Stimulated activated CD4-positive, alpha-beta T cell treated with anti-CD3 and anti-CD28 coated beads, Interleukin-1b, Interleukin-23, amount 100 ng/mL, for 24 hours (primary cell): ENCODE measurements at places on chromosomes 3 and 15.

DNA sequence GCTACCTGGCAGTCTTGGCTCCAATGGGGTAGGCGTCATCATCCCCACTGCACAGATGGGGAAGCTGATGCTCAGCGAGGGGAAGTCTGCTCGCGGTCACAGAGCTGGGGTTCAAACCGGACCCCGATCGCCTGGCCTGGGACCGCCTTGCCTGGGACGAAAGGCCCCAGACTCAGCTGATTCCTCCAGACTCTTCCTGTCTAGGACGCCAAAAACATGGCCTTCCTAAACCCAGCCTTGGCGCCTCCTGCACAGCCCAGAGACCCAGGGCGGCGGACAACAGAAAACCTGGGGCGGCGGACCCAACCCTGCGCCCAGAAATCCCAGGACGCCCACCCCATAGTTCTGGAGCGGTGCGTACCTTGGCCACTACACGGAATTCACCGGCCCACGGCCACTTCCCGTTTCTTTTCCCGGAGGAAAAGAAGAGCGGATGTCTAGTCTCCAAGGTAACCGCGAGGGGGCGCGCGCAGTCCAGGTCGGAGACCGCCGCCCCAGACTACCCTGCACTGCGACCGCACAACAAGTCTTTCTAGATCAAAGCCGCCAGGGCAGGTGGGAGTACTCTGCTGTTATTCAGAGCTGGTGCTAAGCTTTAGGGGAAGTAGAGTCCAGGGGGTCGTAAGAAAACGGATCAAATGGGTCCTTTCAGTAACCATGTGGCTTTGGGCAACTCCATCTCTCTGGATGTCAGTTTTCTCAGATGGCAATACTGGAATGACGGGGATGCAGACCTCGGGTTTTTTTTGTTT lies 4.9 kb upstream of the IL17RD start:
- peak; percentile 32 for DNase-seq

- DNase-seq: no peak
Measured at GRCh38 chr15:75578173-75578947, 755 bp downstream of the PTPN9 start.

DNA sequence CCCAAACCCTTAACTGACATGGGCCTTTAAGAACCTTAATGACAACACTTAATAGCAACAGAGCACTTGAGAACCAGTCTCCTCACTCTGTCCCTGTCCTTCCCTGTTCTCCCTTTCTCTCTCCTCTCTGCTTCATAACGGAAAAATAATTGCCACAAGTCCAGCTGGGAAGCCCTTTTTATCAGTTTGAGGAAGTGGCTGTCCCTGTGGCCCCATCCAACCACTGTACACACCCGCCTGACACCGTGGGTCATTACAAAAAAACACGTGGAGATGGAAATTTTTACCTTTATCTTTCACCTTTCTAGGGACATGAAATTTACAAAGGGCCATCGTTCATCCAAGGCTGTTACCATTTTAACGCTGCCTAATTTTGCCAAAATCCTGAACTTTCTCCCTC lies 49.9 kb downstream of the PGPEP1L start:
- no peak for DNase-seq

DNA sequence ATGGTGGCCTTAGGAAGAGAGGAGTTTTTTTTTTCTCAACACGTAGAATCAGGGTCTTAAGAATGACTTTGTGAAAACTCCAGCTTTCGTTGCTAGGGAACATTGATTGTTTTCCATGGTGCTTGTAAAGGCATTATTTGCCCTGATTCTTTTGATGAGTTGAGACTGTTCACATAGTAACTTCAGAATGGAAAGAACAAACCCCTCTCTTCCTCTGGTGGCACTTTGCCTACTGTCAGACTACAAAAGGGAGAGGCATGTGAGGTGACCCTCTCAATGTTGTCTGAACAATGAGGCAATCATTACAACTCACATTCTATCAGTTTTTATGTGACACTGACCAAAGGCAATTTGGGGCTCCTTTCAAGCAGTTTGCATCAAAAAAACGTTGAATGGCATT lies 477.8 kb downstream of the FGF12 start:
- no peak for DNase-seq

- DNase-seq: no peak
Measured at GRCh38 chr3:104596551-104596950, 770.2 kb upstream of the ALCAM start.

DNA sequence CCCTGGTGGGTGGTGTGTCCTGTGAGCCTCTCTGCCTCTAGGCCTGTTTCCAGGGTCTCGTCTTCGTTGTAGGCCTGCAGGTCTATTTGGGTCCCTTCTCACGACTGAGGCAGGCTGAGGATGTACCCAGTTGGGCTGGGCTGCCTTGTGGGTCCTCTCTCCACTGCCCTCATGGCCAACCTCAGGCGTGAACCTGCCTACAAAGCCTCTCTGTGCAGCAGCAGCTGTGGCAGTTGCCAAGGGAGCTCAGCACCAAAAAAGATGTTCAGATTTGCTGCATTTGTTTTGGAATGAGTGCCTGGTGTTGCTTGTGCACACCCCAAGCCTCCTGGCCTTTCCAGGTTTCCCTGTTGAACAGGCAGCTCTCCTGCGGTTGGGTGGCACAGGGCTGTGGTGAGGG lies 13.4 kb downstream of the KLF13 start:
- DNase-seq: no peak

DNA sequence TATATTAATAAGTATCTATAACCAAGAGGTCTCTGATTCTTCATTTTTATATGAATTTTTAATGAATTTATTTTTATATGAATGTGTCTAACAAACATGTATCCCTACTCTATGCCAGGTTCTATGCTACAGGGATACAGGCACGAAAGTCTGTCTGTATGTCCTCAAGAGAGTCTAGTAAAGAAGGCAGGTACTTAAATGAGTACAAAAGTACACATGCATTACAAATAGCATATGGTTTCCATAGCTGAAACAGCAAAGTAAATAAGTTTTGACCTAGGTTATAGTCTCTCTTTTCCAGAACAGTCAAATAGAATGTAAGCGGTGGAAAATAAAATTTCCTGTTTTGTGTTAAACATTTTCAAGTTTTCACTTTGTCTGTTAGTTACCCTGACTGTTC lies 13.3 kb upstream of the ABHD10 start:
- DNase-seq: no peak

- no peak for DNase-seq
Measured at GRCh38 chr3:101017017-101017416, 23.8 kb upstream of the ABI3BP start.

DNA sequence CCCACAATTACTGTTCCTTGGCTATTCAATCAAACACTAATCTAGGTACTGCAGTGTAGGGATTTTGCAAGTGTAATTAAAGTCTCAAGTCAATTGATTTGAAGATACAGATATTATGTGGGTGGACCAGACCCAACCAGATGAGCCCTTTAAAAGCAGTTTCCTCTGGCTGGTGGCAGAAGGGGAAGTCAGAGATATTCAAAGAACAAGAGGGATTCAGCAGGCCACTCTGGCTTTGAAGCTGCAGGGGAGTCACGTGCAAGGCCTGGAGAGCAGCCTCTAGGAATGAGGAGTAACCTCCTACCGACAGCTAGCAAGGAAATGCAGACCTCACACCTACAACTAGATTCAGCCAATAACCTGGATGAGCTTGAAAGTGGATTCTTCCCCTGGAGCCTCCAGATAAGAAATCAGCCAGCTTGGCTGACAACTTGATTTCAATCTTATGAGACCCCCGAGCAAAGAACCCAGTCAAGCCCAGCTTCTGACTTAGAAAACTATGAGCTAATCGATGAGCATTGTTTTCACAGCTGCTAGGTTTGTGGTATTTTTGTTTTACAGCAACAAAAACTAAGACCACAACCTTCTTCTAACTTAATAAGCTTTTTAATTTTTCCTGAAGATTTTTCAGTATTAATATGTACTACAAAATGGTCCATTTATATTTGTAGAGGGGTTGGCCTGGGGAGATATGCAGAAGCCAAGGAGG lies 13.4 kb downstream of the HACD2 start:
- DNase-seq: no peak

GRCh38 chr15:52657338-52657737 lies 21.9 kb downstream of the ATOSA start:
- no peak for DNase-seq

DNA sequence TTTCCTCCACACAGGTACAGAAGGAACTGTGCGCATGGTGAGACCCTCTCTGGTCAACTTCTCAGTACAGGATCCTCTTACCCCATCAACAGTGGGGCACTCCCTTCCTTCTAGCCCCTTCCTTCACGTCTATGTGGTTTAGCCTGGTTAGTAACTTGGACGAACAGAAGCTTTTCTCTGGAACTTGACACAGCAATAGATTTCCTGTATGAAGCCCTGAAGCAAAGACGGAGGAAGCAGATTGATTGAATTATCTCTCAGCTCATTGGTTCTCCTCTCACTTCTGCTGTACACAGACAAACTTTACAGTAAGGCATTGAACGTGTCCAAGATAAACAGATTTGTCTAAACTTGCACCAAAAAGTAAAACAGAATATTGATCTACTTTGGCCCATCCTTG lies at the start of gene CD200R1:
TSS of gene CD200R1 (minus strand) at position 210 of the 400 bp plus-strand sequence. CDS start 246 bp downstream, outside the sequence.
- DNase-seq: no peak

DNA sequence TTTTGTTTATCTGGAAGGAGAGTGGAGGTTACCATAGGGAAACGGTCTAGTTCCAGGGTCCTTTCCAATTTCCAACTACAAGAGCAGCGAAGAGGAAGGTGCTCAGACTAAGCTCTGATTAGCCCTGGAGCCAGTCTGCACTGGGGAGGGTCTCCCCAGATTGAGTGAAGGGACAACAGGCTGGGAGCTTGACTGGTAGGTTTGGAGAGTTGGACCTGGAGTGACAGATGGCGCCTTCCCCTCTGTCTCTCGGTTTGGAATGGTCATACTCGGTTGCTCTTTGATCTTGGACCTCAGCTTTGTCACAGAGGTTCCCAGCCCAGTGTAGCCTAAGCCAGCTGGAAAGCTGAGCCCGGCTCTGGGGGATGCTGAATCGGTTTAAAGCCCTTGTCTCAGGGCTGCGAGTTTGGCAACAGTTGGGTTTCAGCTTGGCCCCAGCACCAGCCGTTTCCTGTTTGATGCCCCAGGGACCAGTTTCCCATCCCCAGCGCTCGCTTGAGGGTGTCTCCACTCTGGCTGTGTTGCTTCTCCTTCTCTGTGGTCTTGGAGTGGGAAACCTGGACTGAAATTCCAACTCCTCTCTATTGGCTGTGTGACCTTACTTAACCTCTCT lies 53.1 kb upstream of the ULK4 start:
- no peak for DNase-seq

- DNase-seq: no peak
Measured at GRCh38 chr15:100291106-100291505, 50.7 kb downstream of the ADAMTS17 start.

GRCh38 chr3:169869484-169870220 lies at the start of gene LRRC31:
TSS of gene LRRC31 (minus strand) at chr3:169869935. CDS start at chr3:169869807, 128 bp downstream.
- DNase-seq: no peak
